K562 (cell line): ENCODE measurements at places on chromosomes 2 and 18. TPM values are rescaled to one million over a fixed set of nuclear protein-coding genes. Genes with fewer than 3 reads are reported as not detected.

GRCh38 chr2:230360028-230360427 is 33.0 kb downstream of the SP140L start:
- no peak overlapping the region for H3K27ac ChIP-seq
- H3K27me3 ChIP-seq = no peaks in the 10 kb centered on the region
- DNase-seq = no peak
- no peak overlapping the region for H3K4me3 ChIP-seq

DNA sequence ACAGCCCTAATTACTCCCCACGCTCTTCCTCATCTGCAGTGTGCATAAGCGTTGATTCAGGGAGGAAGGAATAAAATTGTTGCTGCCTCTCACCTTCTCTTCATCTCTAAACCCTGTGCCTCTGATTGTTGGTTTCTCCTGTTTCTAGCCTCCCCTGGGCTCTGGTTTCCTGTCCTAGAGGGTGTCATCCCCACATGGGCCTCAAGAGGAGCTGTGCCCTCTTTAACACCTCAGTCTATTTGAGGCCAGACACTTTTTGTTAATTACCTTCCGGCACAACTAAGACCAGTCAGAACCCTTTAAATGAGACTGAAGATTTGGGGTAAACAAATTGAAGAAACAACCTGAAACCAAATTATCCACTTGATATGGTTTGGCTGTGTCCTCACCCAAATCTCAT is 9.7 kb downstream of the CTAGE1 start:
- H3K27ac ChIP-seq = no peak overlapping the region
- no peak overlapping the region for H3K4me3 ChIP-seq
- H3K4me1 ChIP-seq = no peaks in the 10 kb centered on the region
- peaks cover 6% of the 10 kb centered on the region; the same call in 1 of the 2 replicates for H3K27me3 ChIP-seq
- DNase-seq = no peak

DNA sequence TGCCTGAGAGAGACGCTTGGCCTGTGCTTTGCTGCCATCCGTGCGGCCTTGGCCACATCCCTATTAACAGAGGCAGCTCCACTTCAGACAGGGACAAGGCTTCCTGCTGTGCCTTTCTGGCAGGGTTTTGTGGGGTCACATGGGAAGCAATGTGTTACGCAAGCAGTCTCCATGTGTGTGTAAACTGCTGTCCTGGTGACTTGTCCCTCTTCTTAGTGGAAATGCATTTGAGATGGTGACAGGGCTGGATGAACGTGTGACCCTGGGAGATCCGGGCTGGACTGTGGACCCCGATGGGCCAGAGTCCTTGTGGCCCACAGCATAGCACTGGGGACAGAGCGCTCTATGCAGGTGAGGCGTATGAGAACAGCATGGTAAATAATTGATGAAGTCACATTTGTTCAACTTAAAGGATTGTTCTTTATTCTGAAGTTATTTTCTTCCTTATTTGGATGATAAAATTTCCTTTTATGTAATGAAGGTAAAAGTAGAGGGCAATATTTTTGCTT is 23.2 kb downstream of the ASB1 start:
- DNase-seq = no peak
- H3K4me1 ChIP-seq = no peaks in the 10 kb centered on the region

DNA sequence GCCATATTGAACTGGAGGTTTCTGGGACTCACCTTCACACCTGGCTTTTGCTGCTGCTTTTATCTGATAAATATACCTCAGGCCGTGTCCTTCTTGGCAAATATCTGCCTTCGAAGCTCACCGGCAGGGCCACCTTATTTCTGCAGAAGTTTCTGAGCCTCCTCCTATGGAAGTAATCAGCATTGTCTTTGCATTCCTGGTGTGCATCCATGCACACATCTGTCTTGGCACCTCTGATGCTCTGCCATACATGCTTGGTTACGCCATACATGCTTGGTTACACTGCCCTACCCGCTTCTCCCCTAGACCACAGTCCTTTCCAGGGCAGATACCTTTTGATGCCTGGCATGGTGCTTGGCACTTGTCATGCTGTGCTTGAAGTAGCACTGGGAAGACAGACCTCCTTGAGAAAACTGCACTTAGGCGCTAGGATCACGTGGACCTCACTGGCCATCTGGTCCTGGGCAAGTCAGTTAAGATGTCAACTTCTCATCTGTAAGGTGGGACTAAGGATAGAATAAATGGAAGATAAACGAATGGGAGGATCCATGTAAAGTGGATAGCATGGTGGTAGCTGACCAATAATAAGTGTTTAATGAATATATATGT is 66.8 kb downstream of the ZNF236 start:
- H3K4me3 ChIP-seq = no peak overlapping the region
- peaks cover 4% of the 10 kb centered on the region; the same call in 1 of the 3 replicates for H3K36me3 ChIP-seq
- H3K4me1 ChIP-seq = no peaks in the 10 kb centered on the region
- no peaks in the 10 kb centered on the region for H3K27me3 ChIP-seq

GRCh38 chr2:22487541-22487940 is 897.4 kb upstream of the KLHL29 start:
- no peaks in the 10 kb centered on the region for H3K4me1 ChIP-seq
- no peak overlapping the region for H3K27ac ChIP-seq
- no peak overlapping the region for H3K4me3 ChIP-seq
- no peaks in the 10 kb centered on the region for H3K36me3 ChIP-seq

DNA sequence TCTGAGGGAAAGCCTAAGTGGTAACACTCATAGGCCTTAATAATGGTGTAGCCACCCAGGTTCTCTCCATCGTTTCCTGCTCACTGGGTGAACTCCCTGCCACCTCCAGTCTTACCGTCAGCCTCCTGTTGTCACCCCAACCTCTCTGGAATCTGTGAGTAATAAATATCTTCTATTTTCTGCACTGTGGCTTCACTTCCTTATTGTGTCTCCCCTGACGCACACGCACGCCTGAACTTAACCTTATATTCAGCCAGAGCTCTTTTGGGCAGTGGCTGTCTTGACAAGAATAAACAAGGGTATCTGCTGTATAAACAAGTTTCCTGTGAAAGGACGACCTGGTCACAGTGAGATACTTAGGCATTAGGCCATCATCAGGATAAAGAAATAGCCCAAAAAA is 467.2 kb downstream of the SPAG16 start:
- H3K27me3 ChIP-seq = no peaks in the 10 kb centered on the region
- no peaks in the 10 kb centered on the region for H3K36me3 ChIP-seq
- no peak overlapping the region for H3K27ac ChIP-seq
- no peak for DNase-seq
- no peak overlapping the region for H3K4me3 ChIP-seq

DNA sequence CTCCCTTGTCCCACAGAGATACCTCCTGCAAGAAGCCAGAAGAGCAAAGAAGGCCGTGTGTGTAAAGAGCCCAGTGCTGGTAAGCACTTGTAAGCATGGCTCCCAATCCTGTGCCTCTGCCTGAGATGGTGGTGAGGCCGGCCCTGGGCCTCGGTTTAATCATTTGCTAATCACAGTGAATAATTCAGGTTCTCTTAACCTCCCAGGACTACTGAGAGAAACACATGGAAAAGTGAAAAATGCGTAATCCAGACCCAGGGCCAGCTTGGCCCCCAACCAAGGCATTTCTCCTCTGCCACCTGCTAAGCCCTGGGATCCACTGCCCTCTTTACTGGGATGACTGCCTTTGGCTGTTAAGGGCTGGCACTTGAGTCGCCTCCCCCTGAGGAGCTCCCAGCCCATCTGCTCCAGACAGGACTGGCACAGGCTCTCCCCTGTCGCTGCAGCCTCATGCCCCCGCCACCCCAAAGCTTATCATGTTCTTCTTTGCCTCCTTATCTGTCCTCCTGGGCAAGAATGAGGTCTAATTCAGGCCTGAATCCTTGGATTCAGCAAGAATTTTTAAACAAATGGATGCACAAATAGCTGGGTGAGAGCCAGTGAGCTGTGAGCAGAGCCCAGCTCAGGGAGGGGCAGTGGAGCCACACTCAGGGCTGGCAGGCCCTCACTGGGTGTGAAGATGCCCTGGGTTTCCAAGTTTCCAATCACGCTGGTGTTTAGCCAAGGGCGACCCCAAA is 193.9 kb upstream of the HS6ST1 start:
- no peak for DNase-seq
- peaks cover 12% of the 10 kb centered on the region; the same call in 2 of the 3 replicates for H3K27me3 ChIP-seq
- no peaks in the 10 kb centered on the region for H3K4me1 ChIP-seq
- H3K27ac ChIP-seq = no peak overlapping the region
- no peak overlapping the region for H3K4me3 ChIP-seq

GRCh38 chr2:237026981-237027711 is 58.5 kb upstream of the COPS8 start:
- no peak overlapping the region for H3K4me3 ChIP-seq
- peak; percentile 38 for DNase-seq
- H3K27ac ChIP-seq = no peak overlapping the region
- H3K36me3 ChIP-seq = no peaks in the 10 kb centered on the region
- peaks cover 6% of the 10 kb centered on the region; the same call in 1 of the 2 replicates for H3K27me3 ChIP-seq

DNA sequence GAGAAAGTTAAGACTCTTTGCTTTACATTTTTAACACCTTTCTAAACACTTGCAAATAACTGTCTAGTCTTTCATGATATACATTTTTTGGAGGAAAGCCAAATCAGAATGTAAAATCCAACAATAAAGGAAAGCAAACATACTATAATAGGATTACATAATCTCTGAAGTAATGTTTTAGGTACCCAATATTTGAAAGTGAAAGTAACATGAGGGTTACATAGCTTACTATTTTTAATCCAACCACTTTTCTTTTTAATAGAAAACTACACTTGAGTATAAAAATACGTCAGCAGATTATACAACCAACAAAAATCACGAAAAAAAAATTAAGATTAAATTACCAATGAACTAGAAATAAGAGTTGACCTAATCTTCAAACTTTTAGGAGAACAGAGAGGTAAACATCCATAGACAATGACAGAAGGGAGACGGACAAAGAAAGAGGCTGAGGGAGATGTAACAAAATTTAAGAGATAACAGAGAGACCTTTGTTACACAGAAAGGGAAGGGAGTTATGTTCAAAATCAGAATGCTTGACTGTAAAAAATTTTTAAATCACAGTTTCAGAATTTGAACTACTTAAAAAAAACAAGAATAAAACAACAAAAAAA is 150.0 kb downstream of the IKZF2 start:
- no peak overlapping the region for H3K4me3 ChIP-seq
- no peaks in the 10 kb centered on the region for H3K27me3 ChIP-seq
- DNase-seq = no peak
- H3K36me3 ChIP-seq = no peaks in the 10 kb centered on the region
- H3K4me1 ChIP-seq = no peaks in the 10 kb centered on the region
- H3K27ac ChIP-seq = no peak overlapping the region

GRCh38 chr2:169119123-169119760 is 49.9 kb downstream of the DHRS9 start:
- no peaks in the 10 kb centered on the region for H3K36me3 ChIP-seq
- no peak overlapping the region for H3K27ac ChIP-seq
- H3K4me3 ChIP-seq = no peak overlapping the region
- no peak for DNase-seq
- peaks cover 10% of the 10 kb centered on the region; the same call in 2 of the 3 replicates for H3K4me1 ChIP-seq

DNA sequence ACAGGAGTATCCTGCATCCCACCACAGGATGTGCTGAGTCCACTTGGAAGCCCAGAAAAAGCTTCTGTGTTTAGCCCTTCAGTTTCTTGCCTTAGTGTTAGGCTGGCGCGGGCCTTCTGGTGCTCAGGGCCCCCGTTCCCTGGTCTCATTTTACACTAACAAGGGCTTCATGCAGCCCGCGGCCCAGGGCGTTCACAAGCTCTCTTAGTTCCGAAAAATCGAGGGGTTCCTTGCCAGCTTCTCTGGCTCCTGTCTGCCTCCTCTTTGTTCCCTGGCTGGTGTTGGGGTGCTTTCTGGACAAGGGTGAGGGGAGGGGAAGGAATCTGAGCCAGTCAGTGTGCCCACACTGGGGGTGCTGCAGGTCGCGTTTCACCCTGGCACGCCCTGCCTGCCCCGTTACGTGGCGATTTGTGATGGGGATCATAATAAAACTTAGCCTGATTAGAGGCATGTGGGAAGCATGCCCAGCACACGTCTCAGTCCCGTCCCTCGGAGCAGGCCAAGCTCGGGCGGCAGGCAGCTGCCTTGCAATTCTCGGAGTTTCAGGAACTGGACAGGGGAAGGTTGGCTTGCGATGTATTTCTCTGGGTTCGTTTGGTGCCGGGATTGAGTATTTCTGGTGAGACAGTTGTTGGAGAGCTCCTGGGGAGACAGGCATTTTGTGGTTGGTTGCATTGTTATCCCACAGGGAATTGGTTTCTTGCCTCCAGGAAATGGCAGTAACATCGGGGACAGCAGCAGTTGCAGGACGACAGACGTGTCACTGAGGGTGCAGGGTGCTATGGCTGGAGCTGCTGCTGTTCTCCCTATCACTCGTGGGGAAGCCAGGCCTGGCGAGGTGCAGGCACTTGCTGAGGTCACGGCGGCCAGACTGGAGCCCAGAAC is 22.9 kb downstream of the SH3BP4 start:
- no peak overlapping the region for H3K27ac ChIP-seq
- H3K27me3 ChIP-seq = peaks cover 44% of the 10 kb centered on the region
- H3K4me3 ChIP-seq = no peak overlapping the region
- DNase-seq = no peak
- no peaks in the 10 kb centered on the region for H3K36me3 ChIP-seq

STK25 gene
- 107 and 123 TPM in 2 replicates for total RNA-seq

TRABD2A gene
- total RNA-seq = 0.31 and 0.33 TPM in 2 replicates

RNF144A gene
- total RNA-seq = 8.8 and 11.3 TPM in 2 replicates

PLCL1 gene
- total RNA-seq = 8.9 and 9.7 TPM in 2 replicates
